Dorsolateral prefrontal cortex (tissue), 122 donors: ENCODE measurements at places on chromosomes 12 and 14.

- DNase-seq: no peak
Observed at GRCh38 chr12:104671409-104672095, 214.8 kb downstream of the CHST11 start.

GRCh38 chr12:59294221-59294620 lies 301.6 kb upstream of the SLC16A7 start:
- DNase-seq: no peak

DNA sequence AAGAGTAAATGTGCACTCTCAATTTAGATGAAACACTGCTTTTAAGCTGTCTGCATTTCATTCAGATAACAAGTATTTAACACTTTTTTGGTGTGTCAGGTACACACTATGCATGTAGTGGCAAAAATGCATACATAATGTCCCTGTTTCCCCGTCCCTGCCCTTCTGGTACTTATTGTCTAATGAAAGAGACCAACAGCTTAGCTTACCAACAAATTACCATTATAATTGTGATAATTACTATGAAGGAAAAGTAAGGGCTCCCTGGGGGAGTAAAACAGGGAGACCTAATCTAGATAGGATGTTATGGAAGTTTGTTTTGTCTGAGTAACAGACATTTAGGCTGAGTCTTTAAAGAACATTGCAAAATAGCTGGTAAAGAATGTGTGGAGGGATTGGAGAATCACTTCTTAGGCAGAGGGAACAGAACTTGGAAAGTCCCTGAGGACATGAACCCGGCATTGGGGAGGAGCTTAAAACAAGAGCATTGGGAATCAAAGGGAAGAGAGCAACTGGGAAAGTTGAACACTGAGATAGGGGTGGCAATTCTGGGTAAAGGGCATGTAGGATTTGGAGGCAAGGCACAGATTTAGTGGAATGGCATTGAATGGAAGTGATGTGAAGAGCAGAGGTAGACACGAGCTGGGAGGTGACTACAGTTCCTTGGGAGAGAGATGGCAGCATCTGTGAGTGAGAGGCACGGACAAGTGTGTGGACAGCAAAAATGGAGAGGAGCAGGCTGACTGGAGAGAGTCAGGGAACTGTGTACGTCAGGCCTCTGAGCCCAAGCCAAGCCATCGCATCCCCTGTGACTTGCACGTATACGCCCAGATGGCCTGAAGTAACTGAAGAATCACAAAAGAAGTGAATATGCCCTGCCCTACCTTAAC lies 181.6 kb downstream of the GRIP1 start:
- DNase-seq: no peak

DNA sequence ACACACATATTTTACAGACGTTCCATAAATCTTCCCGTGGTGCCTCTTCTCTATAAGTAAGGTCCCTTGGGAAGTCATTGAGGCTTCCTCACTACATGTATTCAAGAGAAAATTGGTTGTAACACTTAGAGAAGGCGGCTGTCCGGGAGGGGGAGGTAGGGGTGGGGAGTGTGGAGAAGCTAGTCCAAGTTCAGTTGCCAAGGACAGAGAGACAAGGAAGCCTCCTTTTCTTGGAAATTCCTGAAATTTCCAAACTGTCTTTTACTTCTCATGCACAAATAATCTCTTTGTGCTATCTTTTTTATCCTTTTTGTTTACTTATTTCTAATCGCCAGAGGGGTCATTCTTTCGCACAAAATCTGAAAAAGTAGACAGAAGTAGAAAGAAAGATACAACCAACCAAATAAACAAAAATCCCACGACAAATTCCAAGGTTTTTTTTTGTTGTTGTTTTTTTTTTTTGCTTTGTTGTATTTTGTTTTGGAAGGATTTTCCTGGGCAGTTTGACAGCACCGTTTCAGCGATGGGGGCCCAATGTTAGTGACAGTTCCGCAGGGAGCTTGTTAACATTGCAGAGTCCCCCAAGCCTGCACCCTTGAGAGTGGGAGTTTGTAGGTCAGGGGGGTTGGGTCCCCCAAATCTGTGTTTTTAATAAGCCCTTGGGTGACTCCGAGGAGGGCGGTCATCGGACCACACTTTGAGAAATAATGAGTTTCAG lies 45.2 kb downstream of the MAP1LC3B2 start:
- DNase-seq: no peak

DNA sequence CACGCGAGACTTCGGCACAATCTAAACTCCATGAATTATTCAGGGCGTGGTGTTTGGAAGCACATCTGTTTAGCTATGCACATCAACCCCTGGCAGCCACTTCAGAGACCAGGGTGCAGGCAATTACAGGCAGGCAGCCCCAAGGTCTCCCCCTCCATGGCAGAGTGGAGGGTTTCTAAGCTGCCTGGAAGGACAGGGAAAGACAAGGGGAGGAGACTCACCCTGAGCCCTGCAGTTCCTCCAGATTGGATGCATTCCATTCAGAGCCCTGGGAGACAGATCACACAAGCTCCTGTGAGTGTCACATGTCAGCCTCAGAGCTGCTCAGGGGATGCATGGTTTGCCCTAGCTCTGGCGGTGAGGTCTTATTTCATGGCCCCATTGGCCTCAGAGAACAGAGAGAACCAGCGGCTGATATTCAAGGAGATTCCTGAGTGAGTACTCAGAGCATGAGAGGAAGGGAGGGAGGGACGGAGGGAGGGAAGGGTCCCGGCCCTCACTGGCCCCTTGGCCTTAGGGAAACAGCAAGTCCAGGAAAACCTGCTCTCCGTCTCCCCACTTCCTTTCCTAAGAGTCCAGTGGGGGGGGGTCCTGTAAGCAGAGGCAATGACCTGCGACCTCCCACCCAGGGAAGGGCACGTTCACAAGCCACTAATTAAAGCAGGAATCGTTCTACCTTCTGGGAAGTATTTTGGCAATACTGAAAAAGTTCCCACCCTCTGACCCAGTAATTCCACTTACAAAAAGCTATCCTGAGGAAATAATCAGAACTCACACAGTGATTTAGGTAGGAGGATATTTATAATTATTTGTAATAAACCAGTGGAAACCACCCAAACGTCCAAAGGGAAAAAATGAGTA lies 55.1 kb downstream of the SSH1 start:
- DNase-seq: no peak

DNA sequence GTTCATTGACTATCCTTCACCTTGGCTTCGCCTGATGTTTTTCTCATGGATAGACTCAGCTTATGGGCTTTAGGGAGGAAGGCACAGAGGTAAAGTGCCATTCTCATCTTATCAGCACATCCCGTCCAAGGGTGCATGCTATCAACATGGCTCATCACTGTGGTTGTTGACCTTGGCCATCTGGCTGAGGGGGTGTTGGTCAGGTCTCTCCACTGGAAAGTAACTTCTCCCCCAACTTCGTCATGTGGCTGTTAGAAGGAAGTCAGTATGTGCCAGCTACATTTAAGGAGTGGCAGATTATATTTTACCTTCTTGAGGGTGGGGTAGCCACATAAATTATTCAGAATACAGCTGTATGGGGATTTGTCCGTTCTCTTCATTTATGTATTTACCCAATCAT lies 68.9 kb downstream of the EML1 start:
- no peak for DNase-seq

GRCh38 chr14:79293482-79294177 lies 917.7 kb downstream of the DIO2 start:
- no peak for DNase-seq
